ENCODE measurements at places on chromosomes 5 and 9.

DNA sequence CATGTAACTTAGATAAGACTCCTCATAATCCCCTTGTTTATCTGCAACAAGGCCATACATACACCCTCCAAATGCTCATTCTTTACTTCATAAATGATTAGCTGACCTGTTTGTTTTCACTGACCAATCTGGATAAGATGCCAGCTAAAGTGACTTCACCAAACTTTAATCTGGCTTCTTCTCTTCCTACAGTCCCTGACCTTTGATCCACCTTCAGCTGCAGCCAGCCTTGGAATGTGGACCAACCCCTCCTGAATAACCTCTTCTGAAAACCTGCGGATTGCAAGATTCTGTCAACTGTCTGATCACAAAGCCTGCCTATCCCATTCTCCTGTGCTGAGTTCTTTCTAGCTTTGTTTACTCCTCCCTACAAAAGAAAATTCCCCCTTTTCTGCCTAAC lies 476.8 kb downstream of the LRRC70 start:
- no peak for DNase-seq

DNA sequence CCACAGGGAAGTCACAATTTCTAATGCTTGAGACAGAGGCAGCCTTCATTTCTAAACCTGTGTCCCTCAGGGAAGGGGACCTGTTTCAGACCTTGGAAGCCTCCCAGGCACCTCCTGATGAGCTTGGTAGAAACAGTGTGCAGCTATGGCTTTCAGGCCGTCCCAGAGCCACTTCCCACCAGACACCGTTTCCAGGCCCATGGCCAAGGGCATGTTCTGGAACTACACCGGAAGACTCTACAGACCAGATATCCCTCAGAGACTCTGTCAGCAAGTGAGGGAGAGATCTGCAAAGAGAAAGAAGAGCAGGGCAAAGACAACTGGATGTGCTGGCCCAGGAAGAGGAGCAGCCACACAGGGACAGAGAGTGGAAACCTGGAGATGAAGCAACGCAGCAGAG lies 82.2 kb upstream of the HSPA9 start:
- no peak for DNase-seq

- no peak for DNase-seq
Measured at GRCh38 chr5:13567819-13568218, 376.7 kb downstream of the DNAH5 start.

DNA sequence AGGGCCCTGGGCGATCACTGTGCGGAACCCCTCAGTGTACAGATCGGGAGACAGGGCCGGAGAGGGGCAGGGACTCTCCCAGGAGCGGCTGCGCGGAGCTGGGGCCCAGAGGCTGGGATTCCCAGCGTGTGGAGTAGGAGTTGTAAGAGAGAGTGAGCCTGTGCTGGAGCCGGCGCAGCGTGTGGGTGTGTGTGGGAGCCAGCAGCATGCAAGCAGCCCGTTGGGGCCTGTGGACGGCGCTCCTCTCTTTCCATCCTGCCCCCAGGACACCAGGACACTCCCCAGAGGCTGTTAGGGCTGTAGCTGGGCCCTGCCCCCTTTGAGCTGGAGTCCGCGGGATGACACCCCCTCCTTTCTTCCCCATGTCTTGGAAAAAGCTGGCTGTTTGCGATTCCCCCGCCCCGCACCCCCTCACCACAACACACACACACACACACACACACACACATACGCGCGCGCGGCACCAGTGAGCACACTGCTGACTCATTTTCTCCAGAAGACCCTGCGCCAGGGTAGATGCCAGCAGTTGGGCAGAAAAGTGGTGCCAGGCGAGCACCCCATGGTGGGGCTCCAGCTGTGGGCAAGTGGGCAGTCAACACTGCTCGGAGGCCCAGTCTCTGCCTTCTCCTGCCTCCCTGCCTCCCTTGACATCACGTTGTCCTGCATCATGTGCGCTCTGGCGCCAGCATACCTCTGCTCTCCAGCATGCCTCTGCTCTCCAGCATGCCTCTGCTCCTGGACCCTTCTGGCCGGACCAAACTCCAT lies 1.5 kb downstream of the COL27A1 start:
- DNase-seq, result peak; percentile 23

DNA sequence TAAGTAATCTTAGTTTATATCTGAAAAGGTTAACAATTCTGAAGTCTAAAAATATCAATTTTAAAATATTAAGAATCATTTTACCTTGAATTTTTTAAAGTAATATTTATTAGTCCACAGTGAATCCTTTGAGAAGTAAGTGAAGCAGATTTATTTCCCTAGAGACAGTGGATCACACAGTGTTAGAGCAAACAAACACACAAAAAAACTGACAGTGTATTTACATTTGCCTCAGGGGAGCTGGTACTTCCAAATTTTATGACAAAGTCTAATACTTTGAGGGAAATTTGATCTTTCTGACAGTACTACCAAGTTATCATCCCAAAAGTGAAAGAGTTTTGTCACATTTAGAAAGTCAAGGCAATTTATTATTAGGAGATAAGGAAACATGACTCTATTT lies 1750.6 kb upstream of the CDH9 start:
- DNase-seq, result no peak

- DNase-seq, result no peak
Measured at GRCh38 chr9:90827181-90827871, 25.7 kb downstream of the SYK start.

GRCh38 chr5:154421868-154422267 lies 23.9 kb upstream of the SAP30L start:
- peak; percentile 14 for DNase-seq

DNA sequence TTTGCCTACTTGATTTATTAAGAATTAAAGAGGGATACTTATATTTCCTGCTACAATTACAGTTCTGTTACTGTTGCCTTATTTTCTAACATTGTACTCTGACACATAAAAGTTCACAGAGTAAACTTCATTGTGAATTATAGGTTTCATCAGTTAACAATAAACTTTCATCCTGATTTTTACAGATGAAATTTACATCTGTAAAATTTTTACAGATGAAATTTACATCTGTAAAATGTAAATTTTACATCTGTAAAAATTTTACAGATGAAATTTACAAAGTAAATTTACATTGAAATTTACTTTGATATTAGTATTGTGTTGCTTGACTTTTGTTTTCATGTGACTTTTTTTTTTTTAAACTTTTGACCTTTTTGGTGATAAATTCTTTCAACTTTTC lies 9.3 kb downstream of the ZBTB43 start:
- DNase-seq, result no peak

DNA sequence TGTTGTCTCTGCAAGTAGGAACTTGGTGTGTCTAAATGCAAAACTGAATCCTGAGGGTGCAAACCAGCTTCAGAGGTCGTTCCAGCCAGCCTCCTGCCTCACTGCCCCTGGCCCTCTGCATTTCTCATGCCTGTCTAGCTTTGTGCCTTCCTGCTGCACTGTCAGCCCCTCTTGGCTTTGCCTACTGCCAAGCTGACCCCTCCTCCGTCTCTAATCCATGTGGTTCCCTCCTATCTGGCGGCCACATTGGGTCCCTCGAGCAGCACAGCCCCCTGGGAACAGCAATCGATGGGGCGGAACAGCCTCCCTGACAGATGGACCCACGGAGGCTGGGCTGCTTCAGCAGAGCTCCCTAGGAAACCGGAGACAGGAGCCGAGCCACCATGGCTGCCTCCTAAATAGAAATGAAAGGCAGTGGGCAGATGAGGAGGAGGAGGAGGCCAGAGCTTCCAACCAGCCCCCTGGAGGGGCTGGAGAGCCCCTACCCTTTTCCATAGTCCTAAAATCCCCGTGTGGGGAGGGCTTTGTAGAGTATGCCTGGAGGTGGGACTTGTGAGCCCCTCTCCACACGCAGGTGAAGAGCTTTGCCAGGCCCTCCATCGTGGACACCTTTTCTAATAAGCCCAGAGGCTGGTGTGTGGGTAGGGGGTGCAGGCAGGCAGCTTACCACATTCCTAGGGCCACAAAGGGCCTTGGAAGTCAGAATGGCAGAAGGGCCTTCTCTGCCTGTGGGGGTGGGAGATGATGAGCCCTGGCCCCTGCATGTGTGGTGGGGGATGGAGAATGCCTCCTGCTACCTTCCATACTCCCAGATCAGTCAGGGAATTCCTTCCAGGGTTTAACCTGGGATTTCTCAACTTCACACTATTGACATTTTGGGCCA lies 9.2 kb upstream of the CXXC5 start:
- no peak for DNase-seq

Measured in stimulated activated CD4-positive, alpha-beta T cell treated with anti-CD3 and anti-CD28 coated beads, Interleukin-2, amount 100 ng/mL, for 24 hours (primary cell).